Mesenteric fat pad (tissue), 1 donor: ENCODE measurements at places on chromosomes 3 and 15.

GRCh38 chr3:110677506-110677905, 394.1 kb upstream of the NECTIN3 start:
- DNase-seq = no peak

DNA sequence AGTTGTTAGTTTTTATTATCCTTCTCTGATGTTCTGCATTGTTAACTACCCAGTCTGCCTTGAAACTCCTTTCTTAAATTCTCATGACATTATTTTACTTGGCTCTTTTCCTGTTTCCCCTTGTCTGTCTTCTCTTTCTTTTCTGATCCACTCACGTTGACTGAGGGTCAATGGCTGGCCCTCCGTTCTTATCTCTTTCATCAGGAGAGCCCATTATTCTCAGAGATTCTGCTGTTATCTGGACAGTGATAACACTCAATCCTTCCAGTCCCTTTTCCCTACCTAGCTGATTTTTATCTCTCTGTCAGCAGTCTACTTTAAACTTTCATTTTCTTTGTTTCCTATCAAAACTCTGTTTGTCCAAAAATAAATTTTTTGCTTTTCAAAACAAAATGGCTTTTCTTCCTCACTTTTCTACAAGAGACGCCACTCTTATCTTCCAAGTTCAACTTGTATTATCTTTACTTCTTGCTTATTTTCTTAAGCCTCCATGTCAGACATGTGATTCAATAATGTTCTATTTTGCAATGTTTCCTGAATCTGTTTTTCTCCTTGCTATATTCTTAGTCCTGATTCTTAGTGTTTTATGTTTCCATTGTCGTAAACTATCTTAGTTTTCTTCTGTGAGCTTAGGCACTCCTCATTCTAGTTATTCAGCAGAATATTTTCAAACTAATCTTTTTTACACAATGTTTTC, 120.2 kb downstream of the NEDD4 start:
- DNase-seq = no peak

- DNase-seq = no peak
These were observed 98.0 kb upstream of the RORA start for GRCh38 chr15:61327019-61327631.

DNA sequence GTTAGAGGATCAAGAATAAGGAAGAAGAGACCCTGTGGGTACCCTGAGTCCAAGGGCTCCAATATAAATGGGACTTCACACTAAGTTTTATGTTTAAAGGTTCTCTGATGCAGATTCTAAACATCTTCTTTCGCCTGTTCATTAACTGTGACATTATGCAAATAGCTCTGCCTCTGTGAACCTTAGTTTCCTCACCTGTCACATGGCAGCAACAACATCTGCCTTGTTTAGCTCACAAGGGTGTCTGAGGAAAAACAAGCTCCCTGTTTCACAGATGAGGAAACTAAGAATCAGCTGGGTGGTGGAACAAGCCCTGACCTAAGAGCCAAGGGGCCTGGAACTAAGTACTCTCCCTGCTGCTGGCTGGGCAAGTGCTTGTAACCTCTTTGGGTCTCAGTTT, 40.8 kb downstream of the GOLGA6L1 start:
- DNase-seq = no peak

DNA sequence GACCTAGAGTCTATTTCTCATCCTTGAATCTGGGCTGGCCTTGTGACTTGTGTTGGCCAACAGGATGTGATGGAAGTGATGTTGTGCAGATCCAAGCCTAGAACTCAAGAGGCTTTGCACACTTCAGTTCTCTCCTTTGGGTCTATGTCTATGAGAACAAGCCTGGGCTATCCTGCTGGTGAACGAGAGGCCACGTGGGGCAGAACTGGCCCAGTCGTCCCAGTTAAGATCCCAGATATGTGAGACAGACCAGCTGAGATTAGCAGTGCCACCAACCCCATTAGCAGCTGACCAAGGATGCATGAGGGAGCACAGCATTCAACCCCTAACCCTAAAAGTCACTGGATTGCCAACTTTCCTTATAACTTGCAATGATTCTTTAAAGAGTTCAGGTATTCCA, 99.7 kb downstream of the CTNNB1 start:
- DNase-seq = no peak

DNA sequence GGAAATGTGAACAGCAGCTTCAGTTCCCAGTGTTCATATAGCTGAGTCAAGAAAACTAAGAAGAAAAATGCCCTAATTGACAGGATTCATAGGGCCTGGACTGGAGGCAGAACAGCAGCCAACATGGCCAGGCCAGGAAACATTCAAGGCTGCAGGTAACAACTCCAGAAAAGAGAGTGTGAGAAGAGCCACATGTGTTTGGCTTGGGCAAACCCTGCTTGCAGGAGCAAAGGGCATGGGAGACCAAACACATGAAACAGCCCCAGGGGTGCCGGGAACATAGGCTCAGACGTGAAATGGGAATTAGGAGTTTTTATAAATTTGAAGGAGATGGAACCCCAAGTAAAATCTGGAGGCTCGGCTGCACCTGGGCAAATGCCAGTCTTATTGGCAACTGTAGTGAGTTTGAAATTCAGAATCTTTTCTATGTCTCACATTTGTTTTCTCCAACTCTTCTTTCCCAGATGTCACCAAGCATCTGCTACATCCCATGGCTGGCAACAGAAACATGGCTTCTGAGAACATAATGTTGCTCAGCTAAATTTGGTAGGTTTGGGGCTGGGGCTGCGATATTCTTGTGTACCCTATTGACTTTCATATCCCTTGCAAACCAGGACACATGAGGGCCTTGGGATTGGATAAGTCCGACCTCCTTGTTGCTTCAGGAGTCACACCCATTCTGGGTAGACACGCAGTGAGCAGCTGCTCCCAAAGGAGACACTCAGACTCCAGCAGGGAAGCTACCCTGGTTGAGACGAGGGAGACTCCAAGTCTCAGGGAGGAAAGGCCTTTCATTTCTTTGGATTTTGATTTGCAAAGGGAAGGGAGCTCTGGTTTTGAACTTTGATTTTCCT, 98.9 kb upstream of the CLSTN2 start:
- DNase-seq = no peak

DNA sequence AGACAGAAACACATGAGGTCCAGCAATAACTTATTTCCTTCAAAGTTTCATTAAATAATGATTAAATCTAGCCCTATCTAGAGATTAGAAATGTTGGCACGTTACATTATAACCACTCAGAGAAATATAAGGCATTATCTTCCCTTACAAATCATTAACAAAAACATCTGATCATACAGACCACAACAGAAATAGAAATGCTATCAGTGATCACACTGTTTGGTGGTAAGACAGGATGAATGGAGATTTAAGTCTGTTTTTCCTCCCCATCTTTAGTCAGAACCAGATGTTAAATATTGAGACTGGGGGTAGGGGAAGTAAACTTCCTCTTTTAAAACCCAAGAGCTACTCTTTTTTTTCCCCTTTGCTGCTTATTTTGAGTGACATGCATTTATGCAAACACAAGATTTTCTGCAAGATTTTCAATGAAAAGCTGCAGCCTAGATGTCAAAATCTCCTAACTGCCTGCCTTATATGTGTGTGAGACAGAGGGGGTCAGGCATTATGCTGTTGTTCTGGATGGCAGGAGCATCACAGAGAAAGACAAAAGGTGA, 70.4 kb downstream of the CBLB start:
- no peak for DNase-seq

DNA sequence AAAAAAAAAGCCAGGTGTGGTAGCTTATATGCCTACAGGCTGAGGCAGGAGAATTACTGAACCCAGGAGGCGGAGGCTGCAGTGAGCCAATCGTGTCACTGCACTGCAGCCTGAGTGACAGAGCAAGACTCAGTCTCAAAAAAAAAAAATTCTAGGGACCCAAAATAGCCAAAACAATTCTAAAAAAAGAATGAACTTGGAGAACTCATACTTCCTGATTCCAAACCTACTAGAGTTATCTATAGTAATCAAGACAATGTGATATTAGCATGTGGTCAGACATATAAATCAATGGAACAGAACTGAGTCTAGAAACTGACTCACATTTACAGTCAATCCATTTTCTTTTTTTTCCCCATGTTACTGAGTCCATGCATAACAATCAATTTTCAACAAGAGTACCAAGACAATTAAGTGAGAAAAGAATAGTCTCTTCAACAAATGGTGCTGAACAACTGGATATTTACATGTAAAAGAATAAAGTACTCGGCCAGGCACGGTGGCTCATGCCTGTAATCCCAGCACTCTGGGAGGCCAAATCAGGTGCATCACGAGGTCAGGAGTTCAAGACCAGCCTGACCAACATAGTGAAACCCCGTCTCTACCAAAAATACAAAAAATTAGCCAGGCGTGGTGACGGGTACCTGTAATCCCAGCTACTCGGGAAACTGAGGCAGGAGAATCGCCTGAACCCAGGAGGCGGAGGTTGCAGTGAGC, 11.9 kb downstream of the PRKAR2A start:
- peak; percentile 45 for DNase-seq

DNA sequence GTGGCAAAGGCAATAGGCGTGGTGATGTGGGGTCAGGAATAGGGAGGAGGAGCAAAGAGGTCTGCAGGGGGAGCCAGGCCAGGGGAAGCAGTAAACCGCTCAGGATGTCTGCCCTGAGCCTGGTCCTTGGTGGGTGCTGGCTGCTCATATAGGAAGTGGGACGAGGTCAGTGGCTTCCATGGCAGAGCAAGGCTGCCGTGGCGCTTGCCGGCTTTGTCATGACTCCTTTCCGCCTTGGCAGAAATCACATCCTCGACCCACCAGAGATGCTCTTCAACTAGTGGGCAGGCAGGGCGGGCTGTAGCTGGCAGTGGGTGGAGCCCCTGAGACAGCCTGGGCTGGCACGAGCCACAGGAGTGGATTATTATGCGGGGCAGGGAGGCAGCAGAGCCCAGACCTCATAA, 13.1 kb upstream of the SKOR1 start:
- peak; percentile 84 for DNase-seq

GRCh38 chr15:25207369-25207768, 231.5 kb downstream of the UBE3A start:
- DNase-seq = no peak
